ENCODE measurements at places on chromosomes 5 and 9. TPM values are rescaled to one million over a fixed set of nuclear protein-coding genes. Genes with fewer than 3 reads are reported as not detected.

DNA sequence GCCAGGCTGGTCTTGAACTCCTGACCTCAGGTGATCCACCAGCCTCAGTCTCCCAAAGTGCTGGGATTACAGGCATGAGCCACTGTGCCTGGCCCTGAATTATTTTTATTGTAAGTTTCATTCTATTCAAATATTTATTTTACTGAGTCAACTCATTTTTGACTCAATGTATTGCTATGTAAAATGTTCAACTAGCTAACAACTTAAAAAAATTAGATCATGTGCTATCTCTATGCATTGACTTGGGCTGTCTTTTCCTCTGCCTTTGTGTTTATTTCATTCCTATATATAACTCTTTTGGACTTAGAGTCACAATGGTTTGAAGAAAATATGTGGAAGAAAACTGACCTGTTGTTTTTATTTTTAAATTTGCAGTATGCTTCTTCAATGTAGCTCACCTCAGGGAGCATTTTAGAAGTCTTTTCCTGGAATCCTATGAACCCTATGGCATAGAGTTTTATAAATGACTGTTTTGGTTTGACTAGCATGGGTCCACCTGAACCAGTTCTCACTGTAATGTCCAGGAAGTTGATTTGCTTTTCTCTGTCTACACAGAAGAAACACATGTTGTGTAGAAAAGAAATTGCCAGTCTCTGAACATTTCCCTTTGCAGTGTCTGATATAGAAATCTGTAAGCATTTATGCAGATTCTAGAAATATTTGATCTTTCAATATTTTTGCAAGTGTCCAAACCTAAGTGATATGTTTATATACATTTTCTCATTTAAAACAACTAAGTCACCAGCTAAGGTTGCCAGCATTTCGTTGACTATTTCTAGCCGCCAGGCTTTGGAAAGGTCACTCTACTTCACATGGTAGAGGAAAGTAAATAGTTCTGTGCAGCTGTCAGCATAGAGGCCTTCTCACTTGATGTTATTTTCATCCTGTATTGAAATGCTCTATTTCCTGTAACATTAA lies 138.8 kb downstream of the PCSK1 start:
- no peaks in the 10 kb centered on the region for H3K36me3 ChIP-seq

- H3K4me1 ChIP-seq: no peaks in the 10 kb centered on the region
- H3K4me3 ChIP-seq: no peak overlapping the region
- no peak for DNase-seq
- H3K27ac ChIP-seq: no peak overlapping the region
Measured at GRCh38 chr5:102937894-102938293, 182.0 kb downstream of the GIN1 start.

Gene PCDH1
- total RNA-seq: 20.3 TPM

Gene PRDM9
- not detected for total RNA-seq

GRCh38 chr5:131706281-131706680 lies 71.3 kb upstream of the RAPGEF6 start:
- DNase-seq: no peak
- no peak overlapping the region for H3K4me3 ChIP-seq
- H3K36me3 ChIP-seq: peaks cover 15% of the 10 kb centered on the region
- H3K27ac ChIP-seq: no peak overlapping the region
